ENCODE measurements at places on chromosomes 3 and 15. TPM values are rescaled to one million over a fixed set of nuclear protein-coding genes. Genes with fewer than 3 reads are reported as not detected.

- DNase-seq = no peak
Measured at GRCh38 chr3:52517796-52518722, 15.6 kb downstream of the NT5DC2 start.

DNA sequence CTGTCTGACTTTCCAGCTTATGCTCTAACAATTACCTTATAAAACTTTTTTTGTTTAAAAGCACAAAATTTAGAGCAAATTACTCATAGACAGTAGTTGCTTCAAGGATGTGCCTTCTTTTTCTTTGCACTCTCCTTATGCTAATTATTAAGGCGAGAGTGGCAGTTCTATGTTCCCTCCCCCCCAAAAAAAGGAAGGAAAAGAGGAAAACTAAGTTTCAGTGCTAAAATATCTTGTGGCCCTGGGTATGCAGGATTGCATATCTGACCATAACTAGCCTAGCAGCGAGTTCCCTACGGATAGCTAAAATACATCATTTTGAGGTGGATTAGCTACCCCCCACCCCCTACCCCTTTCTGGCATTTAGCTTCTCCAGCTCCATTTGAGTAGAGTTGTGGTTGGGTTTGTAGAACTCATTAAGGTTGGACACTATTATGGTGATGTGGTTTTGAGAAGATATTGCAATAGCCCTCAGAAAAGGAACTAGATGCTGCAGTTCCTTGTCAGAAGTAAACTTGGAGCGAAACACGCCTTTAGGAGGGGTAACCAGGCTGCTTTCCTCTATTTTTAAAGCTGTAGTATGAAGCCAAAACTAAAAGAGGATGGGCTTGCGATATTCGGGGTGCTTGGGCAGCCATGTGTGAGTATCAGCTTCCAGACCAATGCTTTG is 174.6 kb downstream of the AKAP13 start:
- DNase-seq = peak; percentile 16

DNA sequence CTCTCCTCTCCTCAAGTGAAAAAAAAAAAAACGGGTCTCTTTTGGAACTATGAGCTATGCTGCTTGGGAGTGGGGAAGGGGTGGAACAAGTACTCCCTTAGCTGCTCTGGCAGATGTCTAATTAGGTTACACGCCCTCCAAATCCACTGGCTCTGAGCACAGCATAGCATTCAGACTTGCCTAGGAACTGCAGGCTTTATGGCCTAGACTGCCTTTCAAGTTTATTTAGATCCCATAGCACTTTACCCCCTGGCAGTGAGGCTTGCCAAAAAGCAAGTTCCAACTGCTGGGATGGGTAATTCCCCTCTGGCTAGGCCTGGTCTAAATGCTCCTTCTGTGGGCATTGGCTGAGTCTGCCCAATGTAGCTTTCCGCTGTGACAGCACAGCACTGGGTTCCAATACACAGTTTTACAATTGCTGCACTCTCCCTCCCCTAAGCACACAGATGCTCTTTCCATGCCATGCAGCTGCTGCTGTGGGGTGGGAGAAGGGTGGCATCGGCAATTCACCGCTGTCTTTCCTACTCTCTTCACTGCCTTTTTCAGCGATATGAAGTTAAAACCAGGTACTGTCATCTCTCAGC is 152.8 kb downstream of the KCNAB1 start:
- DNase-seq = no peak

Gene GP5
- not detected for total RNA-seq

GRCh38 chr15:39235084-39235795 is 345.6 kb upstream of the THBS1 start:
- DNase-seq = no peak

Gene TRIM59
- 46.9 TPM for total RNA-seq

Gene CMTM7
- total RNA-seq = 19.0 TPM

- DNase-seq = no peak
Measured at GRCh38 chr3:185645596-185646381, 59.7 kb downstream of the SENP2 start.

DNA sequence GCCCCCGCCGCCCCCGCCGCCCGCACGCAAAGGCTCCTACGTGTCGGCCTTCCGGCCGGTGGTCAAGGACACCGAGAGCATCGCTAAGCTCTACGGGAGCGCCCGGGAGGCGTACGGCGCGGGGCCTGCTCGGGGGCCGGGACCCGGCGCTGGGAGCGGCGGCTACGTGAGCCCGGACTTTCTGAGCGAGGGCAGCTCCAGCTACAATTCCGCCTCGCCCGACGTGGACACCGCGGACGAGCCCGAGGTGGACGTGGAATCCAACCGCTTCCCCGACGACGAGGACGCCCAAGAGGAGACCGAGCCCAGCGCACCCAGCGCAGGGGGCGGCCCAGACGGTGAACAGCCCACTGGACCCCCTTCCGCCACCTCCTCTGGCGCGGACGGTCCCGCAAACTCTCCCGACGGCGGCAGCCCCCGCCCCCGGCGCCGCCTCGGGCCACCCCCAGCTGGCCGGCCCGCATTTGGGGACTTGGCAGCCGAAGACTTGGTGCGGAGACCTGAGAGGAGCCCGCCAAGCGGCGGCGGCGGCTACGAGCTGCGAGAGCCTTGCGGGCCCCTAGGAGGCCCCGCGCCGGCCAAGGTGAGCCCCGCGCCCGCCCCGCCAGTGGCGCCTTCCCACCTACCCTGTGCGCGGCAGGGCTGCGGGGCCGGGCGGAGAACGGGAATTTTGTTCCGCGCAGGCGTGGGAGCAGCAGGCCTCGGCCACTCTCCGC is 2.4 kb downstream of the SKOR1 start:
- DNase-seq = no peak

DNA sequence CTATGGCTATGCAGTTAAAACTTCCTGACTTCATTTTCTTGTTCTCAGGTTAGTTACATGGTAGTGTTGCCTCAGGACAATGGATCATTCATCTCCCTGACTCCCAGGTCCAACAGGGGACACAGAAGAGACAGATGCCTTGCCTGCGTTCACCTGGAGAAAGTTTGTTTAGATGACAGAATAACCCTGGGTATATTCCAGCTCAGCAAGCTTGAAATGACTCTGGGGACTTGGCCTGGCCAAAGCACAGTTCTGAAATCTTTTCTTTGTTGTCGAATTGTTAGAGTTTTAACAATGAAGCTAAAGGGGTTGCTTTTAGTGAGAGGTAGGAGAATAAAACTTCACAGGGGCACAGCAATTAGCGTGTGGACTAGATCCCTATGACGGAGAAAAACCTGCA is 206.1 kb downstream of the PDZRN3 start:
- DNase-seq = no peak

Gene TUSC7
- total RNA-seq = not detected

GRCh38 chr15:78429477-78429876 is 8.5 kb upstream of the IREB2 start:
- no peak for DNase-seq

DNA sequence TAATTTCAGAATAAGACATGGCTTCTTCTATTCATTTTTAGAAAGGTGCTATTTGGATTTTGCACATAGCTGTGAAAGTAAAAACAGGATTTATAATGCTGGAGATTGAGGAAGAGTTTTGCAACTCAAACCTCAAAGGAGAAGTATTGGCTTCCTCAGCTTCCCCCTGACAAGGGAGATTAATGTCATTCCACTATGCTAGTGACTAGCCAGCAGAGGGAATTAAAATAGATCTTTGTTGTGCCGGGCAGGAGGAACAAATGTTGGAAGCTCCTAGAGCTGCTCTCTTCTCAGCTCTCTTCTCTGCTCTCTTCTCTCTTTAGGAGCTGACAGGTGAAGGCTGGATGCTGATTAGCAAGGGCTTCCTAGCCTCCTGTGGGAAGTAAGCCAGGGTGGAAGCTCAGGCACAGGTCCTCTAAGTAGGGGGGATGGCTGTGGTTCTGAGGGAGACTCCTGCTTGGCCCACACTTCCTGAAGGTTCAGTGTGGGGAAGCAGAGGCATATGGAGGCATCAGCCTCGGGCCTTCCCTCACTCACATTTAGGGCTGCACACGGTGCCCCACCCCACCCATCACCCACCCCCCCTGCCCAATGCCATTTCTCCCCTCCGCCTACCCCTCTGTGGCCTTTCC is 29.6 kb downstream of the CX3CR1 start:
- DNase-seq = no peak

- no peak for DNase-seq
Measured at GRCh38 chr3:31592764-31593163, 60.0 kb downstream of the STT3B start.

GRCh38 chr15:95645791-95646338 is 684.6 kb upstream of the NR2F2 start:
- DNase-seq = no peak

Gene CORO2B
- total RNA-seq = 10.5 TPM

GRCh38 chr3:151553888-151554287 is 93.0 kb upstream of the IGSF10 start:
- DNase-seq = no peak

- no peak for DNase-seq
Measured at GRCh38 chr3:86993704-86994103, 2.8 kb upstream of the VGLL3 start.

Gene BDH1
- 16.0 TPM for total RNA-seq

- DNase-seq = no peak
Measured at GRCh38 chr15:65404186-65404872, 18.4 kb downstream of the IGDCC4 start.

Gene OXTR
- total RNA-seq = 0.82 TPM

GRCh38 chr15:99580076-99580475 is 14.3 kb downstream of the MEF2A start:
- no peak for DNase-seq

Gene PLSCR1
- total RNA-seq = 7.5 TPM

DNA sequence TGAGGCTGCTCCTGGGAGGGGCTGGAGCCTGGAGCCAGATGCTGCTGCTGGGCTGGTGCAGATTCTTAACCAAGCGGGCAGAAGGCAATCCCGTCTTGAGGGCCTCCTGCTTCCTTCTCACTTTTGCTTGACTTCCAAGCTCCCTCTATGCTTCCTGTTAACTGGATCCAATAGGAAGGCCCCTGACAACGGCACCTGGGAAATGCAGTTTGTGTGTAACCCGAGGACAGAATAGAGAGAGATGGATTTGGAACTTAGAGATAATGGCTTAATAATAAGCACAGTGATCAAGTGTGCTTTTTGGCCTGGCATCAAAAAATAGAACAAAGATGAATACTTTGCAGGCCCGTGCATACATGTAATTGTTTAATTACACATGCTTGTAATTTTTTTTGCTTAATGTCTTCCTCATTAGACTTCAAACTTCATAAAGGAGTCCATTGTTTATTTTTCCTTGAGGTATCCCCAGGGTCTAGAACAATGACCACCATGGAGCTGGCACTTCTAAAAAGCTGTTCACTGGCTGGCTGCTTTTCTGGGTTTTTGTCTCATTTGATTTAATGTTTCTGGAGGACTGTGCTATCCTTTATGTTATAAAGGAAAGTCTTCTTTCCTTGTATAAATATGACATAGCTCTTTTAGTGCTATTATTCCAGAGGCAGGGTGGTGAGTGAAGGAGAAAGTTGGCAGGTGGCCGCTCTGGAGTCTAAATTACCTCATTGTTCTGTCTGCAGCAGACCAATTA is 63.3 kb upstream of the MITF start:
- no peak for DNase-seq

GRCh38 chr3:49131040-49131439 is 1.8 kb downstream of the LAMB2 start:
- no peak for DNase-seq

Gene FOXP1
- 168 TPM for total RNA-seq

Gene TMEM207
- total RNA-seq = not detected

Gene RHOV
- total RNA-seq = 0.63 TPM

DNA sequence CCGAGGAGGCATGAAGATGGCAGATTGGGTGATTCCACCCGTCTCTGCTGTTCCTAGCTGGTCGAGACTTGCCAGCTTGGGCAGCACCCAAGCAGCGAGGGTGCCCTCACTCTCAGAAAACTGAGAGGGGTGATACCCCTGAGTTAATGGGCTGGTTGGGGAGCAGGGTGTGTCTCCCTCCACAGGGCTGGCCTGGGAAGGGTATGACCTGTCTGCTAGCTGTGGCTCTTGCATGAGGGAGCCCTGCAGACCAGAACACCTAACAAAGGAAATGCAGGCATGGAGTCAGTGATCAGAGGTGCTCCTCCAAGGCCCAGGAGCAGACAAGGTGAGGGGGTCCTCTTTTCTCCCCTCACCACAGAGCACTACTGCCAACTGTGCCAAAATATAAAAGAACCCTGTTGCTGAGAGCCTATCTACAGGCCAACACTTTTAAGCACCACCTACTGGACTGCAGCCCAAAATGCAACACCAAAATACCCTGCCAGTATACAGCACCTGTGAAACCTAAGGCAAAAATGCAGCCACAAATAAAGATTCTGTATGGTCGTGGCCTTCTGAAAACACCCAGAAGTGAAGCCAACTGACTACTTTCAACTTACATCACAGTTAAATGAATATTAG is 35.8 kb upstream of the PPM1L start:
- peak; percentile 4 for DNase-seq

DNA sequence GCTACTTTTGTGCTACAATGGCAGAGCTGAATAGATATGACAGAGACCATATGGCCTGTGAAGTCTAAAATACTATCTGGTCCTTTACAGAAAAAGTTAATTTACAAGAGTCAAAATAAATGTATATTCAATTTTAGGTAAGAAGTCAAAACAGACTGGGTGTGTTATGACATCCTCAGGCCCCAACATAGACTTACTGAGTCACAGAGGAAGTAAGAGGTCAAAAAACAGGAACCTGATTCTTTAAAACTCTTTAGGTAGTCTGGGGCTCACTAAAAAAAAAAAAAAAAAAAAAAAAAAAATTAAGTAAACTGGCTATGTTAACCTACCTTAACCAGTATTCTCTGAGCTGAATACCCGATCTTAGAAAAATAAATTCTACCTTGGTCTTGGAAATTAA is 13.1 kb downstream of the DNAAF4 start:
- DNase-seq = peak; percentile 24

DNA sequence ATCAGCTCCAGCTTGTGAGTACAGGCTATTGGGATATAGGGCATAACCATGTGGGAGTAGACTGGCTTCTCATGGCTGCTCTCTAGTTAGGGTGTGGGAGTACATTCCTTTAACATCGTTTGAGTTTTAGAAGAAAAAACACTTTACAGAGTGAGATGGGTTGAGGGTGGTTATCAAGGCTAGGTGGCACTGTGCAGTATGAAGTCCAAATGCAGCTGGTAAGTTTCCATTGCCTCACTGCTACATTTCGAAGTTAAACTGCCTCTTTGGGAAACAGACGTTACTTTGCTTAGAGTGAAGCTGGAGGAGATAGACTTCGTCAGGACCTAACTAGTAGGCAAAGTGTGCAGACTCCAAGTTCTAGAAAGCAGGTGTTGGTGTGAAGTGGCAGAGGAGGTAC is 192.4 kb downstream of the SQOR start:
- peak; percentile 4 for DNase-seq

DNA sequence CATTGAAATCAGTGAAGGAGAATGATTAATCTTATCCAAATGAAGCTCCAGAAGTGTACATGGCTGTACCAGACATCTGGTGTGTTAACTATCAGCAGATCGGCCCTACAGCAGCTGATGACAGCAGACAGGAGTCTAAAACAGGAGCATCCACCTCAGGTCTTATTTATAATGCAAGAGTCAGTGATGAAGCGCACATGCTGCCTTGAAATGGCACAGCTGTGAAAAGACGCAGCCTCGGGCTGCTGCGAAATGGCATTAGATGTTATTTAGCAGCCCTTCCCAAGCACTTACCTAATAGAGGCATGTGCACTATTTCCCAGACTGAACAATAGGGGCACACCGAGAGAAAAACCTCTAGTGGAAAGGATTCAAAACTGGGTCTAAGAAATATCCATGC is 472.3 kb upstream of the CBLB start:
- DNase-seq = no peak
